T-helper 22 cell (primary cell): ENCODE measurements at places on chromosomes 12 and 14.

DNA sequence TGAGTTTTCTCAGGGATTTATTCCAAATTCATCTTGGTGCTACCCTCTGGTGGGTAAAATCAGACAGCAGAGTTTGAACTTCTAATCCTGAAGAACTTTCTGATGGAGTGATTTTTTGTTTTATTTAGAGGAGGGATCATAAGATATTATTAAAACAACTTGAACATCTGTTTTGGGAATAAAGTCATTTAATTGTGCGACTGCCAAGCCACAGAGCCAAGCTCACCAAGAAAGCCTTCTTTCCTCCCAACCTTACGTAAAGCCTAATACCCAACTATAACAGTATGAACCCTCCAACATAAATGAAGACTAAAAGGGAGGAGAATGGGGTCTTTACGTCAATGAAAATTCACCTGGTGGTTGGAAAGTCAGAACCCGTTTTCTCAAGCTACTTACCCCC is 205.5 kb upstream of the IGF1 start:
- no peak for DNase-seq

DNA sequence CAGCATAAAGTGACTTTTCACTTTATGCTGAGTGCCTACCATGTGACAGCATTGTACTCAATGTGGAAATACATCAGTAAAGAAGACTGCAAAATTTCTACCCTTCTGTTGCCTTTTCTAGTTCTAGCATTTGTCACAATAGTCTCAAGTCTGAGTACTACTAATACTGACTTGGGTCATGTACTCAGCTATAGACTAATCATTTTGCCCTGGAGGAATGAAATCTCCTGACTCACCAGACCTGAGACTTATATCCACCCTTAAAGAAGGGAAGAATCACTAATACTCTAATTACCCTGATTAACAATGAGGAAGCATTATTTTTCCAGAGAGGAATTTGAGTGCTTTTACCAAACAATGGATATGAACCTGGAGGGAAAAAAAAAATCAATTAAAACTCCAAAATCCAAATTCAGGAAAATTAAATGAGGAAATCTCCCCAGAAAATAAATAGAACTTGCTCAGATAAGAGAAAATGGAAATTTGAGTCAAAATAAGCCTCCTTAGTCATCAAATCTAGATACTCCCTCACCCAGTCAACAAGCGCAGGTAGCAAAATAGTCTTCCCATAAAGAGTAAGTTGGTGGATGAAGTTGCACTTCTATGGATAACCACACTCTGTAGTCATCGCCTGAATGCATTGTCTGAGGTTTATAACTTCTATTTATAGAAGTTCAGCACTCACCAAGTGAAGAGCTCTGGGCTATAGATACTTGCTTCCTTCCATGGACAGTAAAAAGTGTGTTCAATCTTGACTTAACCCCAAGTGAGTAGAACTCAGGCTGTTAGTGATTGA is 386.6 kb downstream of the SYT1 start:
- DNase-seq = no peak

GRCh38 chr14:48527832-48528231 is 852.4 kb upstream of the MDGA2 start:
- DNase-seq = no peak

DNA sequence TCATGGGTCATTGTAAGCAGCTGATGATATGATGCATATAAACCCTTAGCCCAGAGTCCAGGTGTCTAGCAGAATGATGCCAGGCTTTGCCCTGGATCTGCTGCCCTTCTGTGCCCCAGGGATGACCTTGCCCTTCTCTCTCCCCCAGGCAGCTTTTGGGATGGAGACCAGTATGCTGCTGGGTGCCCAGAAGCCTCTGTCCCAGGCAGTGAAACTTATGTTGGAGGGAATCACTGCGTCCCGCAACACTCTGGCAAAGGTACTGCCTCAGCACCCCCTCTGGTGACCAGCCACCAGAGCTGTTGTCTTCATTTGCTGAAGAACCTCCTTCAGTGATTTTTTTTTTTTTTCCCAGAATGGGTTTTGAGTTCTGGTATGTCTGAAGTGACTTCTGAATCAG is 23.3 kb downstream of the CYP46A1 start:
- no peak for DNase-seq

- no peak for DNase-seq
Measured at GRCh38 chr14:100587086-100587762, at the start of gene BEGAIN. Gene BEGAIN, minus strand, starts transcription at chr14:100587417. Its CDS starts 127 bp downstream, at chr14:100587290.

- DNase-seq = no peak
Measured at GRCh38 chr14:74531467-74531866, 37.9 kb downstream of the ISCA2 start.

GRCh38 chr14:20662968-20663732 is 21.2 kb upstream of the RNASE4 start:
- peak; percentile 59 for DNase-seq

- no peak for DNase-seq
Measured at GRCh38 chr12:104567832-104568486, 111.2 kb downstream of the CHST11 start.

DNA sequence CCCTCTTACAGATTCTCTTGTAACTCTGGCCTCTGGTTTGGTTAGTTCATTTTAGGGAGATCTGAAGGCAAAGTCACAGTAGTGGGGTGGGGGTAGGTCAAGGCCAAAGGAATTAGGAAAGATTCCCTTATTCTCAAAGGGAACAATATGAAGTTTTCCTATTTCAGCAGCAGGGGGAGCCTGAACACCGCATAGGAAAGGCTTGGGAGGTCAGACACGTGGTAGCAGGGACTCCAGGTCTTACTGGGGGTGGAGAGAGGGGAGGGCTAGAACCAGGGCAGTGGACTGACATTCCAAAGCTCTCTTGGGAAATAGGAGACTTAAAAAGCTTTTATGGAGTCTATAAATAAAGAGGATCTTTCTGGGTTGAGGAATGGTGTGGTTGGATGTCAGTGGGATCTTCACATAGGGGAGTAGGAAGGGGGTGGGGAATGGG is 1.3 kb downstream of the ZC3H10 start:
- DNase-seq = peak; percentile 32

GRCh38 chr14:39491134-39491571 is 58.9 kb upstream of the FBXO33 start:
- DNase-seq = no peak

- no peak for DNase-seq
Measured at GRCh38 chr12:104172570-104172947, 34.5 kb upstream of the NFYB start.

- no peak for DNase-seq
Measured at GRCh38 chr14:36423430-36423829, 96.6 kb downstream of the NKX2-1 start.

DNA sequence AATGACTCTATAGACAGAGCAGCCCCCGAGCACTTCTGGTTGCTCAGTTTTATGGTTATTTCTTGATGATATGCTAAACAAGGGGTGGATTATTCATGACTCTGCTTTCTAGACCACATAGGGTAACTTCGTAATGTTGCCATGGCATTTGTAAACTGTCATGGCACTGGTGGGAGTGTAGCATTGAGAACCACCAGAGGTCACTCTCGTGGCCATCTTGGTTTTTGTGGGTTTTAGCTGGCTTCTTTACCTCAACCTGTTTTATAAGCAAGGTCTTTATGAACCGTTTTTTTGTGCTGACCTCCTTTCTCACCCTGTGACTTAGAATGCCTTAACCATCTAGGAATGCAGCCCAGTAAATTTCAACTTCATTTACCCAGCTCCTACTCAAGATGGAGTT is 1036.2 kb upstream of the FLRT2 start:
- DNase-seq = no peak

GRCh38 chr12:124884587-124885438 is 21.1 kb upstream of the SCARB1 start:
- no peak for DNase-seq

DNA sequence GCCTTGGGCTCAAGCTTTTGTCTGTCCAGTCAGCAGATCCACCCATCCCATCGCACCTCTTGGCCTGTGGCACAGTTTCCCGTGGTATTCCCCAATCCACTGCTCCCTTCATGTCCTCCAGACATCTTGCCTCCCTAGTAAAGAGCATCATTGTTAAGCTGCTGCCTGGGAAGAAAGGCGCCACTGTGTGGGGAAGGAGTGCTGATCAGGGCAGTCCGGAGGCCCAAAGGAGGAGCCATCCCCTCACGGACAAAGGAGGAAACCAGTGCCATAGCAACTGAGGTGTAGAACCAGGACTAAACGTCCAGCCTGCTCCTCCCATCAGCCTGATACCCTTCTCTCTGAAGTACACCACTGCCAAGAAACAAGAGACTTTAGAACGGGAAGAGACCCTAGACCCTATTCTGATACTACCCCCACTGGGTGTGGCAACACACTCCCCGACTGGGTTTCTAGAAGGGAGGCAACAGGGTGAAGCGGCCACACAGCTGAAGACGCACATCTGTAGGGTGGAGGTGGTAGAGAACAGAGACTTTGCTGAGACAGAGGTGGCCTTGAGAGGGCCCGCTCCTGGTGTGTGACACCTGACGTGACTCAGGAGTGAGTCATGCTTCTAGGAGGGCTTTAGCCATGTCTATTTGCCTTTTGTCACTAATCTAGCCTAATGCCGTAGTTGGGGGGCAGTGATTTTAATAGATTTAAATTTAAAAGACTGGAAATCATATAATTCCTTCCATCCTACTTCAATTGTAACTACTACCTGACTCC is 185.0 kb downstream of the DPF3 start:
- DNase-seq = no peak

- DNase-seq = no peak
Measured at GRCh38 chr12:124509676-124510300, 57.6 kb downstream of the NCOR2 start.

GRCh38 chr12:125772403-125772802 is 707.2 kb downstream of the AACS start:
- no peak for DNase-seq

DNA sequence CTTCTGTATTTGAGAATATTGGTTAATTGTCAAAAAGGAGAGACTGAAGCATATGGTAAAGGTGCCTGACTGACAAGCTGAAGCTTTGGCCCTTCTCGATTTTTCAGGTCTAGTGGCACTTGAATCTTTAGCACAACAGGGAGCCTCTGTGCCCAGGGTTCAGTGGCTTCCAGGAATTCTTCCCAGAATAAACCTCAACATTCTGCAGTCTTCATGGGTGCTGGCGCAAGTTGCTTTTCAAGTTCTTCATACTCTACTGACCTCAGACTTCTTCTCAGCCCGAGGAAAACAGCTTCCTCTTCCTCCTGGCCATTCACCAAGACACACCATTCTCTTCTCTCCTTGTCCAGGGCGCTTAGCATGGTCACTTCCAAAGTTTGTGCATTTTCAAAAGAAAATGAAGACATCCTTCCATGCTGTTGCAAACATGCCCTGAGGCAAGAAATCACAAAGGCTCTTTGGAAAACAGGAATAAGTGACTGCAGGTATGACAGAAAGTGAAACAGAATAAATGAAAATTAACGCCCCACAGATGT is 89.9 kb downstream of the MGST1 start:
- DNase-seq = no peak

- no peak for DNase-seq
Measured at GRCh38 chr12:42643881-42644579, 54.5 kb upstream of the PRICKLE1 start.

DNA sequence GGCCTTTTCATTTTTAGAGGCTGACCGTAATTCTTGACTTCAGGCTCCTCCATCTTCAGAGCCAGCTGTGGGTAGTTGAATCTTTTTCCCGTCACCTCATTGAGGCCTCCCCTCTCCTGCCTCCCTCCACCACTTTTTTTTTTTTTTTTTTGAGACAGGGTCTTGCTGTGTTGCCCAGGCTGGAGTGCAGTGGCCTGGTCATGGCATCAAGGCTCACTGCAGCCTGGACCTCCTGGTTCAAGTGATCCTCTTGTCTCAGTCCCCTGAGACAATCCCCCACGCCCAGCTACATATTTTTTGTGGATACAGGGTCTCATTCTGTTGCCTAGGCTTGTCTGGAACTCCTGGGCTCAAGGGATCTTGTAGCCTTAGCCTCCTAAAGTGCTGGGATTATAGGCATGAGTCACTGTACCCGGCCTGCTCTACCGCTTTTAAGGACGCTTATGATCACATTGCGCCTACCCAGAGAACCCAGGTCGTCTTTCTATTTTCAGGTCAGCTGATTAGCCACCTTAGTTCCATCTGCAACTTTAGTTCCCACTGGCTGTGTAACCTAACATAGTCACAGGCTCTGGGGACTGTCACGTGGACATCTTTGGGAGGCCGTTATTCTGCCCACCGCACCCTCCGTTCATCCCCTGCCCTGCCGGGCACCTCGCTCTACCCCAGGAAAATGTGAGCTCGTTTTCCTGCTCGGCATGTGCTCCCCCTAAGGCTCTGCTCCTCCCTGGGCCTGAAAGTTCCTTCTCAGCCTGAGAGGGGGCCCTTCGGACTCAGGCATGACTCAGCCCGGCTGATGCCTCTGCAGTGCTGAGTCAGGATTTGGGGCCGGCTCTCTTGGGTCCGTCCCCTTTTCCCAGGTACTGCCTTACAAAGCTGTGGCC is 13.4 kb downstream of the TNFAIP2 start:
- DNase-seq = no peak

DNA sequence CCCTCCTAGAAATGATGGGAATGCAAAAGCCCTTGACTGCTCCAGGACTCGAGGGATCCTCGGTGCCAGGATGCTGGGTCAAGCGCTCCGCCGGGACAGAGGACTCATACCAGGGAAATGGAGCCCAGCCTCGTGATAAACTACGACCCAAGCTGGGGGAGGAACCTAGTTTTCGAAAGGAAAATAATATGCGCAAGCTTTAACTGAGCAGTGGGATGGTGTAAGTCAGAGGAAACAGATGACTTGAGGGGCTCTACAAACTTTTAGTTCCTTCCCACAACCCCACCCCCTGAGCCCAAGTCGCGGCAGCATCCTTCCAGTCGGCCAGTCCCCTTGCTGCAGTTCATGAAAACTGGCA is 654 bp upstream of the SUPT16H start:
- DNase-seq = no peak

DNA sequence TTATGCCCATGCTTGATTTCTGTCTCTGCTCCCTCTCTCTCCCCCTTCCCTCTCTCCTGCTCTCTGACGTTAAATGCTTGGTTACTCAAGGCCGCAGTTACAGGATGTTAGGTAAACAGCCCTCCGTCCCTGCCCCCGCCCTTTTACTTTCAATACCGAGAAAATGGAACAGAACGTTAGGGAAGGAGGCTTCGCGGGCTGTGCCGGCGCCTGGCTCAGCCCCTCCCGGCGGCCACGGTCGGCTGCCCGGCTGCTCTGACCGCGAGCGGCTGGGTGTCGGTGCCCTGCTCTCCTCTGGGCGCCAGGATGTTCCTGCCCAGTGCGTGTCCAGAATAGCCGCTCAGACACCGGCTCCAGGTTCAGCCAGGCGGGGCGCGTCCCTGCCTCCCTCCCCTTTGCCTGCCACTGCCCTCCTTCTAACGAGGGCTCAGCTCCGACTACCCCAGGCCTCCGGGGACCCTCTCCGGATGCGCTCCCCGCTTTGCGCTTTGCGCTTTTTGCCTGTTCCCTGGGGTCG is 166.1 kb downstream of the ADCK1 start:
- DNase-seq = no peak
